ENCODE measurements at places on chromosomes 4 and X. TPM values are rescaled to one million over a fixed set of nuclear protein-coding genes. Genes with fewer than 3 reads are reported as not detected.
A peak's percentile ranks its signal among the peaks of the same experiment; 100 is the strongest.

DNA sequence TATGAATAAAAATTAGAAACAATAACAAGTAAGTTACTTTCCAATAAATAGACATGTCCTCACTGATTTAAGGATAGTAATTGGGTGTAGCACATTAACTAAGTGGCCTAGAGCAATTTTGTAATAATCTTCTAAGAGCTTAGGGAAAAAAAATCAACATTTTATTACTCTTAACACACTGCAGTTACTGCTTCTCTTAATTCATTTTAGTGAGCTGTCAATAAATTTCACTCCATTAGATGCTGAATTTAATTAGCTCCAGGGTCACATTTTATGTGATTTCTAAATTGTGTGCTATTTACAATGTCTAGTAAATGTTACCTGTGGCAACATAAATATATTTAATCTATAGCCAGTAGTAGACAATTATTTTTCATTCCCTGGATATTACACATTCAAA, 612.0 kb downstream of the C4orf33 start:
- H3K27ac ChIP-seq = no peak overlapping the region
- no peaks in the 10 kb centered on the region for H3K27me3 ChIP-seq
- H3K4me3 ChIP-seq = no peak overlapping the region
- DNase-seq = no peak

GRCh38 chrX:105126201-105126600, 94.3 kb downstream of the TEX13A start:
- H3K27ac ChIP-seq = no peak overlapping the region
- no peaks in the 10 kb centered on the region for H3K27me3 ChIP-seq
- no peak for DNase-seq
- H3K36me3 ChIP-seq = no peaks in the 10 kb centered on the region
- H3K4me3 ChIP-seq = no peak overlapping the region
- no peaks in the 10 kb centered on the region for H3K4me1 ChIP-seq

GLRA2 gene
- not detected for total RNA-seq

CMC4 gene
- 7.7 TPM for total RNA-seq

GRCh38 chr4:152310257-152310656, 225.6 kb downstream of the FBXW7 start:
- no peaks in the 10 kb centered on the region for H3K4me1 ChIP-seq
- H3K36me3 ChIP-seq = no peaks in the 10 kb centered on the region
- H3K4me3 ChIP-seq = no peak overlapping the region

SSR4 gene
- total RNA-seq = 221 TPM

GRCh38 chr4:74317616-74318246, 9.5 kb downstream of the EPGN start:
- H3K36me3 ChIP-seq = no peaks in the 10 kb centered on the region
- no peak for DNase-seq
- H3K4me1 ChIP-seq = no peaks in the 10 kb centered on the region

GRCh38 chrX:79162076-79162475, 17.6 kb downstream of the GPR174 start:
- H3K27ac ChIP-seq = peak overlapping the region; percentile 91
- peaks cover 29% of the 10 kb centered on the region for H3K4me1 ChIP-seq
- H3K27me3 ChIP-seq = no peaks in the 10 kb centered on the region
- no peak for DNase-seq

GRCh38 chr4:156169861-156170260, 216.2 kb upstream of the CTSO start:
- no peaks in the 10 kb centered on the region for H3K27me3 ChIP-seq
- H3K4me1 ChIP-seq = no peaks in the 10 kb centered on the region
- no peak overlapping the region for H3K27ac ChIP-seq
- no peak for DNase-seq

- no peaks in the 10 kb centered on the region for H3K27me3 ChIP-seq
- H3K36me3 ChIP-seq = no peaks in the 10 kb centered on the region
- H3K4me1 ChIP-seq = no peaks in the 10 kb centered on the region
- DNase-seq = no peak
- H3K27ac ChIP-seq = no peak within 1 kb of the TSS
These were observed at the start of gene FAM9B for GRCh38 chrX:9033989-9034388. Gene FAM9B, minus strand, starts transcription at chrX:9034127. Its CDS starts 1,141 bp downstream, at chrX:9032986.

DNA sequence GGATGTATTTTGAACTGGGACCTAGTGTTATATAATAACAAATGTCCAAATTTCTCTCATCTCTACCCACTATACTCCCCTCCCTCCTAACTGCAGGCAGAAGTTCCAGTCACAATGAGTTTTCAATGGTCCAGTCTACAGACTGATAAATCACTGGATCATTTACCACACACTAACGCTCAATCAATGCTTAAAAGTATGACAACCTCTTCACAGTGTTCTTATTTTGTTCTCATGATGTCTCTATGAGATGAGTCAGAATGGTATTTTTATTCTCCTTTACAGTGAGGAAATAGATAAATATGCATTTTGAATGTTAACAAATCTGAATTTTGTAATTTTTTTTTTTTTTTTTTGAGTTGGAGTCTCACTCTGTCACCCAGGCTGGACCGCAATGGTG, 83.7 kb upstream of the ETNPPL start:
- no peaks in the 10 kb centered on the region for H3K27me3 ChIP-seq
- no peak overlapping the region for H3K4me3 ChIP-seq
- H3K27ac ChIP-seq = no peak overlapping the region
- peaks cover 20% of the 10 kb centered on the region for H3K4me1 ChIP-seq
- DNase-seq = no peak

LNX1 gene
- total RNA-seq = not detected

SHROOM2 gene
- not detected for total RNA-seq

DNA sequence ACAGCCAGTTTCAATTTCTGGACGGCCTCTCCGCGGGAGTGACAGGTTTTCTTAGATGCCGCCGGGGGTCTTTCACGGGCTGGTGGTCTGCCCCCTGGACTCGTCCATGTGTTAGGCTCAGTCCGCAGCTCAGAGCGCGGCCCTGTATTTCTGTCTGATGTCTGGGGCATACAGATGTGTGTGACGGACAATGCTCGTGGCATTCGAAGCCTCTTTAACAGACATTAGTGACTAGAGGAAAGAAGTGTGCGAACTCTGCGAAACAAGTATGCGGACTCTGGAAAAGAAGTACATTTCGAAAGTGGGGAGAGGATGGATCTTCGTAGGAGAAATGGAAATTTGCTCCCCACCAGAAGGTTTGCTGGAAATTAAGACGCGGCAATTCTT, 793 bp upstream of the DCUN1D4 start:
- no peaks in the 10 kb centered on the region for H3K27me3 ChIP-seq
- peaks cover 14% of the 10 kb centered on the region for H3K4me1 ChIP-seq
- H3K27ac ChIP-seq = peak overlapping the region; percentile 13
- H3K4me3 ChIP-seq = peak overlapping the region; percentile 89
- no peaks in the 10 kb centered on the region for H3K36me3 ChIP-seq
- no peak for DNase-seq

DNA sequence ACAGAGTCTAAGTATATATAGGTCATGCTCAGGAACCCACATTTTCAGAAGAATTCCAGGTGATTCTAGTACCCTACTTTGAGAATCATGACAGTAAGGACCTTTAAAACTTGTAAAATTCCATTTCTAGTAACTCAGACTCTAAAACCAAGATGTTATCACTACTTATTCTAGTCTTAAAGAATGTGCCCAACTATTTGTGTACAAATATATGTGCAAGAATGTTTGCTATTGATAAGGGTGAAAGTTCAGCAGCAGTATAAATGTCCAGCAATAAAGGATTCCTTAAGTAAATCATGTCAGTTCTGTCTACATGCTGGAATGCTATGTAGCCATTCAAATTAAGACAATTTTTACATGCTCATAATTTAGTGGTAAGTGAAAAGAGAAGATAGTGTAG, 71.1 kb upstream of the MAGEB2 start:
- DNase-seq = no peak
- H3K36me3 ChIP-seq = no peaks in the 10 kb centered on the region
- H3K27me3 ChIP-seq = no peaks in the 10 kb centered on the region
- H3K4me1 ChIP-seq = no peaks in the 10 kb centered on the region
- H3K27ac ChIP-seq = no peak overlapping the region
- H3K4me3 ChIP-seq = no peak overlapping the region

GRCh38 chr4:87046121-87046551, 111.3 kb downstream of the AFF1 start:
- peaks cover 3% of the 10 kb centered on the region for H3K36me3 ChIP-seq
- H3K27me3 ChIP-seq = no peaks in the 10 kb centered on the region

GRCh38 chrX:110012818-110013485, 10.0 kb downstream of the TMEM164 start:
- peaks cover 2% of the 10 kb centered on the region for H3K36me3 ChIP-seq
- H3K27ac ChIP-seq = no peak overlapping the region
- no peak overlapping the region for H3K4me3 ChIP-seq
- H3K4me1 ChIP-seq = peaks cover 2% of the 10 kb centered on the region
- no peaks in the 10 kb centered on the region for H3K27me3 ChIP-seq

- no peaks in the 10 kb centered on the region for H3K36me3 ChIP-seq
- no peak for DNase-seq
- no peak overlapping the region for H3K4me3 ChIP-seq
These were observed 207.4 kb downstream of the TMA16 start for GRCh38 chr4:163701916-163702315.

DNA sequence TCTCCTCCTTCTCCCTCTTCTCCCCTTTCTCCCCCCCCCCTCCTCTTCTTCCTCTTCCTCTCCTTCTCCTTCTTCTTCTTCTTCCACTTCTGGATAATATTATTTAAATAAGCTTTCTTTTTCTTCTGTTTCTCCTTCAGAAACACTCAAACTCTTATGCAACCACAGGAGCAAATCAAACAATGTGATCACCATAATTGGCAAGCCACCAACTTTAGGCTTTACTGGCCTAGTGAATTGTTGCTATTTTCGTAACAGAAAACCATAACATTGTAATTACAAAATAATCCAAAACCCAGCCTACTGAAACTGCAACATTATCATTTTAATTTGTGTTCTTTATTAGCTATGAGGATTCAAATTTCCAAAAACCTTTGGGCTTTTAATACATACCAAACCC, 14.3 kb downstream of the DCAF8L1 start:
- no peak overlapping the region for H3K4me3 ChIP-seq
- no peaks in the 10 kb centered on the region for H3K4me1 ChIP-seq
- no peak for DNase-seq
- H3K27me3 ChIP-seq = no peaks in the 10 kb centered on the region
- H3K27ac ChIP-seq = no peak overlapping the region
- no peaks in the 10 kb centered on the region for H3K36me3 ChIP-seq

GRCh38 chr4:14364953-14365536, 637.2 kb upstream of the CPEB2 start:
- no peaks in the 10 kb centered on the region for H3K27me3 ChIP-seq
- H3K4me3 ChIP-seq = no peak overlapping the region
- DNase-seq = no peak
- no peaks in the 10 kb centered on the region for H3K36me3 ChIP-seq
- no peaks in the 10 kb centered on the region for H3K4me1 ChIP-seq

DNA sequence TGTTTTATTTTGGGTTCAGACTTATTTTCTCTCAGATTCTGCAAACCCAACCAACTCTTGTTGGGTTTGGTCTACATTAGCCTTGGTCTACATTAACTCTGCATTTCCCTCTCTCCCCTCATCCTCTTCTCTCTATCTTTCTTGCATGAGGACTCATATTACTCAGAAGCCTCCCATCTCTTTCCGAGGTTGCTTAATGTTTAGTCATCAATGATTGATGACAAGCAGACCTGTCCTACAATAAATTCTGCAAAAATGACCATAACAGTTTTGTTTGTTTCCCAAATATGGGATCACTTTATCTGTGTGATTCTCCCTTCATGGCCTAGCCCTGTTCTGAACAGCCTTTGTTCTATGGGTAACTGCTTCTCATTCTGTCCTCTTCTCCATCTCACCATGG, 75.2 kb downstream of the GABRB1 start:
- no peak for DNase-seq
- no peak overlapping the region for H3K27ac ChIP-seq
- H3K4me3 ChIP-seq = no peak overlapping the region
- H3K4me1 ChIP-seq = no peaks in the 10 kb centered on the region
- no peaks in the 10 kb centered on the region for H3K36me3 ChIP-seq

NPNT gene
- total RNA-seq = not detected

DNA sequence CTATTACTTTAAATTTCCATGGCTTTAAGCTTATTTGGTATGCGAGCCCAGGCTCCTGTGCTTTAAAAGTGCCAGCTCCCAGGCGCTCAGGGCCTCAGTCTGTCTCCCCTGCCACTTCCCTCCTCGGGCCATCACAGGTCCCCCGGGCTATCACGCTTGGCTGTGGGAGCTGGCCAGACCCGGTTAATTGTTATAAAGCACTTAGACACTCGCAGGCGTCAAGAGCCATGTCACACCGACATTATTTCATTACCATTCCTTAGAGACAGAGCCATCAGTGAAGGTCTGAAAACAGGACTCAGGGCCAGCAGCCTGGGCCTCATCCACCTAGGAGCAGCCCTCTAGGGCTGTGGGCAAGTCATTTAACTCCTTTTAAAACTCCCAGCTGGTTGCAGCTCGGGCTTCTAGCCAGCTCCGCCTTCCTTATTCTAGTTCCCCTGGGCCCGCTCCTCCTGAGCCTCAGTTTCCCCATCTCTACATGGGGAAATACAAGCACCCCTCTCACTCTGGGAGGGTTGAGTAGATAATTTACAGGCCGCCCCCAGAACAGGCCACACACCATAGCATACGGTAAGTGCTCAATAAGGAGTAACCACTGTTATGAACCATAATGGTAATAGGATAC, 99.0 kb downstream of the HMX1 start:
- H3K27me3 ChIP-seq = no peaks in the 10 kb centered on the region
- no peak overlapping the region for H3K27ac ChIP-seq
- no peaks in the 10 kb centered on the region for H3K36me3 ChIP-seq
- no peaks in the 10 kb centered on the region for H3K4me1 ChIP-seq

MAGEA11 gene
- total RNA-seq = not detected

NDP gene
- not detected for total RNA-seq

RNF212 gene
- 3.7 TPM for total RNA-seq

GRCh38 chrX:27548624-27549023, 41.5 kb upstream of the DCAF8L2 start:
- no peaks in the 10 kb centered on the region for H3K4me1 ChIP-seq
- no peak overlapping the region for H3K4me3 ChIP-seq
- no peak overlapping the region for H3K27ac ChIP-seq
- no peak for DNase-seq
- H3K36me3 ChIP-seq = no peaks in the 10 kb centered on the region

DNA sequence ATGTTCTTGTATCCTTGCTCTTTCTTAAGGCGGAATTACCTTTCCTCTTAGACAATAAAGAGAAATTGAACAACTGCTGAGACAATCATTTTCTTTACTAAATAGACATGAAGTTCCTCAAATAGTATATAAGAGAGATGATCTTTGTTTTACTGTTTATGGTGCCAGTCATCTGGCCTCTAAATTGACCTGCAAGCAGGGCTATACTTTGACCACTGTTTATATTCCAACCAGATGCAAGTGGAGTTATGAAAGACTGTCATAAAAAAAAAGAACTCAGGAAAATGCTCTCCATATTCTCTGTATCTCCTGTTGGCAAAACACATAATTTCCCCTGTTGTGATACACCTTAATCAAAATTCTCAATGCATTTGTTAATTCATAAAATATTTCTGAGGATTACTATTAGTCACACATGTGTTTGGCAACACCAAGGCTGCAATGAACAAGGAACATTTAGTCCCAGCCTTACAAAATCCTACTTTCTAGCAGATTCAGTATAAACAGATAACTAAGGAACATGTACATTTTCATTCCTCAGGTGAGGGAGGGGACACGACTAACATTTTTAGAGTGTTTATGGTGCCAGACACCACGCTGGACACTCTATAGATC, 562.3 kb downstream of the KCNIP4 start:
- no peaks in the 10 kb centered on the region for H3K4me1 ChIP-seq
- H3K4me3 ChIP-seq = no peak overlapping the region
- H3K36me3 ChIP-seq = no peaks in the 10 kb centered on the region
- no peak overlapping the region for H3K27ac ChIP-seq
- no peaks in the 10 kb centered on the region for H3K27me3 ChIP-seq
